ENCODE measurements at places on chromosomes 6 and 20.

DNA sequence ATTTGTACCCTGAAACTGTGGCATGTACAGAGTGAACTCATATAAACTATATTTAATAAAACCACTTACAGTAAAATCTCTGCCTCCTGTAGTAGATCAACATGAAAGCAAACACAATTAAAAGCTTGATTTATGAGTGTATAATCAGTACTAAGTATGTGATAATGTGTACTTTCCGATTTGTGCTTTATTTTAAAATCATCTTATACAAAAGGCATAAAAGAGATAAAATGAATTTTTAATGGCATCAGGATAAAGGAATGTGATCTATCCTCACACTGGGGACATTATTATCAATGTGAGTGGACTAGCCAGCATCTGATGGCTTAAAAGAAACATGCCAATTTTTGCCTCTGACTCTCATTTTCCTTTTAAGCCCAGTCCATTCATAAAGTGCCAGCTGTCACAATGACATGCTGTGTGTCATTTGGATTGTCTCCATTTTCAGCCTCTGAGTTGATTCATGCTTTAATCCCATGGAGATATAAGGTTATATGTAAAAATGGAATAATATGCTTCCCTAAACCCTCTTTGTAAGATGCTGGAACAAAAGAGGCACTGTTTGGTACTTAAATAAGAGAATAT is 831.6 kb upstream of the EYS start:
- no peak for DNase-seq

- no peak for DNase-seq
Observed at GRCh38 chr20:13684566-13685222, 46.0 kb upstream of the TASP1 start.

DNA sequence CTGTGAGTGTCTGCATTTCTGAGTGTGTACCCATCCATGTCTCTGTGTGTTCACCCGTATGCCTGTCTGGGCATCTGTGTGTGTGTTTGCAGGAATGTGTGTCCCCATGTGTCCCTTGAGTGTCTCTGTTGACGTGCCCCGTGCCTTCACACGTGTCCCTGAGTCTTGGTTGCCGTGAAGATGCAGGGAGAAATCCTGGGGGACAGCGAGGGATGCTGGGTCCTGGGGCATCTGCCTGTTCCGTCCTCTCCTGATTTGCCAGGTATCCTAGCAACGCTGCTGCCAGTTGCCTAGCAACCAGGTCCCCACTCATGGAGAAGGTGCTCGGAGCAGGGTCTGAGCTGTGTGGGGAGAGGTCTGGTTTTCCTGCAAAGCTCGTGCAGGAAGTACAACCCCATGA is 6.0 kb upstream of the LKAAEAR1 start:
- DNase-seq: no peak

DNA sequence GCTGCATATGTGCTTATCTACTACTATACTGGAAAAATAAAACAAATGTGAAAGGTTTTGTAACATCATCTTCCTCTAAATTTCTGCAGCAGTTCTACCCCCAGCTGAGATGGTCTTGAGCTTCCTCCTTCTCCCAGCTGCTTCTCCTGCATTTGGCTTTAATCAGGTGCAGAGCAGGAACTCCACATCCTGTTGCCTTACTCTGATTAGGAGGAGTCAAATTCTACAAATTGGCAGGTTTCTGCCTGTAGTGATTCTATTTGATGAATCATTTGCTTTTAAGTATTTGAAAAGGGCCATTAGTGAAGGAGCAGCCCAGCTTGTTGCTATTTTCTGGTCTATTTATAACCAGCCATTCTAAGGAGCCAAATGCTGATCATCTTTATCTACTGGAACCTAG is 224.5 kb downstream of the GMDS start:
- DNase-seq: no peak

GRCh38 chr6:1729750-1730140 is 120.0 kb downstream of the FOXC1 start:
- DNase-seq: no peak

- no peak for DNase-seq
Observed at GRCh38 chr6:57089265-57089664, 723 bp upstream of the ZNF451 start.

GRCh38 chr6:156545931-156546330 is 231.2 kb upstream of the ARID1B start:
- DNase-seq: no peak

DNA sequence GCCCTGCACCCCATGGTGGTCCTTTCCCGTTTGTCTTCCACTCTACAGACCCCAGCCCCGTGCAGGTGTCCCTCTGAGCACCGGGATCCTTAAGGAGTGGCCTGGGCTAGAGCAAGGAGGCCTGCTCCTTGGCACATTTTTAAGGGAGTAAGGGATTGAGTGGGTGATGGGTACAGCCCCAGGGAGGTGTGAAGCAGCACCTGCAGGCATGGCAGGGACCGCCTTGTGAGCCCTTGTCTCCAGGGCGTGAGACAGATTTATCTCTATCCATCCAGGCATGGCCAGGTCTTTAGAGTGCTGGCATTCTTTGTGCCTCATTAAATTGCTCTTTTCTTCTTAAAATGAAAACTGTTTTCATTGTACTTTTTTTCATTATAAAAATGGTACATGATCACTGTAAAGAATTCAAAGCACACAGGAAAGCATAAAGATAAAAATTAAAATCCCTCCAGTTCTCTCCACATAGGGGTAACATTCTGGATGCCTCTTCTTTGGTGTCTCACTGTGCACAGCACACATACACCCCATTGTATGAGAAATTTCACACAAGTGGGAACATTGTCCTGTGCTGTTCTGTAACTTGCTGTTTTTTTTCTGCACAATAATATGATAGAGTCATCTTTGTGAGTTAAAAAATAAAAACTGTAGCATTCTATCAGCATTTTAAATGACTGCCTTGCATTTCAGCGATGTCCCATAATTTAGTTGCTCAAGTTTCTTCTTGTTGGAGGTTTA is 31.9 kb upstream of the ZNF831 start:
- no peak for DNase-seq

DNA sequence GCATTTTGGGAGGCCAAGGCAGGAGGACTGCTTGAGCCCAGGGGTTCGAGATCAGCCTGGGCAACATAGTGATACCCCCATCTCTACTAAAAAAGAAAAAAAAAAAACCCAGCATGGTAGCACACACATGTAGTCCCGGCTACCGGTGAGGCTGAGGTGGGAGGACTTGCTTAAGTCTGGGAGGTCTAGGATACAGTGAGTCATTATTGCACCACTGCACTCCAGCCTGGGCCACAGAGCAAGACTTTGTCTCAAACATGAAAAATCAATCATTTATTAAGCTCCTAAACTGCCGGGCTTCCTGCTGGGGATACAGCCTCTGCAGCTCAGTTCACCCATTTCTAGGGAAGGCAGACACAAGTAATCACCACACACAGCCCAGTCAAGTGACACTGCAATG is 7.3 kb upstream of the USP45 start:
- DNase-seq: no peak

- no peak for DNase-seq
Observed at GRCh38 chr6:119446609-119447008, 97.0 kb upstream of the MAN1A1 start.

DNA sequence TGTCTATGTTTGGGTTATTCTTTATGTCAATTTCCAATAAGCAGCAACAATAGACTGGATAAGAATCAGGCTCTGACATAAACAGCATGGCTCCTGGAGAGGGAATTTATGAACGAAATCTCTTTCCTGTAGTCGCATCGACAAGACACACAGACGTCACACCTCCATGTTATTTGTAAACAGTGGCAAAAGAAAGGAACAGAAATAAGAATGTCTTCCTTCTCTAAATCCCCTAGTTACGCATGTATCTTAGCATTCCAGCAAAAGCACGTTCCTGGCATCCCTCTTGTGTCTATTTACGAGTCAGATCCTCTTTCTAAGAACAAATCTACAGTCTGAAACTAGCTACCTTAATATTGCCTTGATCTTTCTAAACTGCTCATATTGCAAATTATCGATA is 559.1 kb upstream of the JAG1 start:
- no peak for DNase-seq

DNA sequence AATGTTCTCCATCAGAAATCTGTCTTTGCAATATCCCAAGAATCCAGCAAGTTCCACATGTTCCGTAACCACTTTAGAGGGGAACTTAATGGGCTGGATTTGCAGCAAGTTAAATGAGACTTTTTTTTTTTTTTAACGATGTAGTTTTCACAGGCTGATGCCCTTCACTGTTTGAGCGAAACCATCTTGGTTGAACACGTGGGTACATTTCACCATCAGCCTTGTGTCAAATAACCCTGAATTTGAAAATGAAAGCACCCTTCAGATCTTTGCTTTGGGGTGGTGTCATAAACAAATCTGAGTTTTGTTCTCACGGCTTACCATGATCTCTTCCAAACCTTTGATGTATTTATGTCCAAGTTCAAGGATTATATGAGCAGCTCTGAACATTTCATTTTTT is 73.7 kb upstream of the EXOC2 start:
- DNase-seq: no peak

- no peak for DNase-seq
Observed at GRCh38 chr6:133377219-133377618, 136.1 kb downstream of the EYA4 start.

DNA sequence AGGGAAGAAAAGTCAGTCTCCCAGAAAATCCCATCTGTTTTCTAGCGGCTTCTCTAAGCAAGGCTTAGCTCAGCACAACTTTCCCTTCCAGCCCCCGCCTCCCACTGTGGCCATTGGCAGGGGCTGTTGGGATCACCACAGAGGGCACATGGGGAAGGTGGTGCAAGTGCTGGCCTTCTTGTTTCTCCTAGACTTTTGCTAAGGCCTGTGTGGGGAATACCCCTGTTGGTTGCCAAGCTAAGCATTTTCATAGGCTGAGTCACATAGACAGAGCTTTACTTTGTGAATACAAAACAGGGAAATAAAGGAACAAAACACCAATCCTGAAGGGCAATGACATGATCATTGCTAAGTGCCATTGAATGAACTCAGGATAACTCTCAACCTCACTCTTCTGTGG is 32.4 kb upstream of the TIAM2 start:
- no peak for DNase-seq

DNA sequence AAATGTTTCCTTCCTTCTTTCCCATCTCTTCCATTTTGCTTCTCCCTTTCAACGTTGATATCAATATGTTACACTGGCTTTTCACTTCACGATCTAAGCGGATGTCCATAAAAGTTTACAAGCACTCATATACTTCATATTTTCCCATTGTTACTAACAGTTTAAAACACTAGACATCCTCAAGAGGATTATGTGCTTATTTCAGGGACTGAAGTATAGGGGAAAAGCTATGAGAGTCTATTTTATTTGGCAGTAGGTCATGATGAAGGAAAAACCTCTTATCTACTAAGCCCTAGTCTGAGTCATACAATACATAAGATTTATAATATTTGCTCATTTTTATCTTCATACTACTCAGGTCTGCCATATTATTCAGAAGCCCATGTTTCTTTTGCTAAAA is 20.6 kb upstream of the EPB41L2 start:
- DNase-seq: no peak

- no peak for DNase-seq
Observed at GRCh38 chr6:2162079-2162445, 83.3 kb downstream of the GMDS start.

DNA sequence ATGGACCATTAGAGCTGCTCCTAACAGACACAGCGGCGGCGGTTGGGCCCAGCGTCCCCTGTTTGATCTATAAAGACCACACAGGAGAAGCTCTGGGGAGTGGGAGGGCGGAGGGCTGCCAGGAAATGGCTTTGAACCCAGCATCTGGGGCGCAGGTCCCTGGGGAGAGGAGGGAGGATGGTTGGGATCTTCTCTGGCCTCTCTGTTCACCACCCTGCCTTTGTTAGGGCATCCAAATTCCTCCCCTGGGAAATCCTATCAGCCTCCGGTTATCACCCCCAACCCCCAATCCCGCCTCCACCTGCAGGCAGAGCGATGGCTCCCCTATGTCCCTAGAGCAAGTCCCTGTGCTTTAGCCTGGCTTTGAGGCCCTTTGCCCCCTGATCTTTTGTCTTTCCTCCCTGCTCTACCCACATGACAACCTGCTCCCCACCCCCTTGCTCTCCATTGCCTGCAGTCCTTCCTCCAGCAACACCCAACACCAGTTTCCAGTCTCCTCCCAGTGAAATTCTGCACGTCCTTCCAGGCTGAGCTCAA is 7.1 kb downstream of the XKR7 start:
- no peak for DNase-seq

DNA sequence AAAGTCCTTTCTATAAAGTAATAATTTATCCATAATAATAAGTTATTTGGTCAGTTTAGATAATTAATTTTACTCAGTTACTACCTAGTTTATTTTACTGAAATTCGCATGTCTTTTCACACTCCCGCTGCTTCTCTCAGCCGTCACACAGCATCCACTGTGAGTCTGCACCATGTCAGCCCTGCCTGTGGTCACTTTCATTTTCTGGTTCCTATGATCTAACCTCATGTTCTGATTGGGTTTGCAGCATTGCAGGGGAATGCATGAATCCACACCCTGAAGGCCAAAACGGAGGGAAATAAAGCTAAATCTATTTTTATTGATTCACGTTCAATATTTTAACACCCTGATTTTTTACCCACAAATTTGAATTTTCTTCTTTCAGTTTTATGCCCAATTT is 47.4 kb downstream of the PDE10A start:
- no peak for DNase-seq

GRCh38 chr6:31907158-31907813 is 5.4 kb upstream of the ZBTB12 start:
- no peak for DNase-seq

DNA sequence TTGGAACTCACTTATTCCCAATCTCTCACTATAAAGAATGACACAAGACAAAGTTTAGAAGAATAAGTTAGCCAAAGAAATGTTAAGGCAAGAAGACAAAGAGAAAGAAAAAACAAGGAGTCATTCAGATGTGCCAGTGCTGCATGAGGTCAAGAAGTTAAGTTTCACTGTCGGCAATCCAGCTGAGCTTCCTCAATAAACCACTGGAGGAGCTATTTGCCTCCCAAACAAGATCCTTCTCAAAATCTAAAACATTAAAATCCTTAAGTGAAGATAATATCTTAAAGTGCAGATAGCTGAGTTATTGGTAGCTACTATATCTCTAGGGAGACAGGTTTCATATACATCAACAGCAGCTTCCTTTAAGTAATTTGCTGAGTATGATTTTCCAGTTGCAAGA is 512.3 kb downstream of the HDGFL1 start:
- no peak for DNase-seq

DNA sequence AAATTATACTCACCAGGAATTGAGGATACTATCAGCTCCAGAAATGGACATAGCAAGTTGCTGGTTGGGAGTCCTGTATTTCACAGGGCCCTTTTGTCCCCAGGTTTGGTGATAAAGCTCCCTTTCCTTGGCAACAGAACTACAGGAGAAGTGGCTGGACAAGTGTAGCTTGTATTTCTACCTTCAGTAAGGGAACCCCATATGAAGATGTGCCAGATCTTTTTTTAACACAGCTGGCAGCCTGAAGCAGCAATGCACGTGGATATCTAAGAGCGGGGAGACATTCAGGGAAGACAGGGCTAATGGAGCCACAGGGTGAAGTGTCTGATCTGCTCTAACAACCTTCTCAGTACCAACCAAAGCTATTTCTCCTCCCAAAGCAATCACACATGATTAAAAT is 373.9 kb upstream of the ID4 start:
- DNase-seq: no peak

GRCh38 chr6:40932366-40932765 is 106.7 kb downstream of the UNC5CL start:
- DNase-seq: no peak
